ENCODE measurements at places on chromosomes 1 and 21.

- no peak for DNase-seq
Measured at GRCh38 chr1:115303364-115303763, 34.7 kb downstream of the NGF start.

- no peak for DNase-seq
Measured at GRCh38 chr1:43334453-43335205, 3.0 kb upstream of the MPL start.

DNA sequence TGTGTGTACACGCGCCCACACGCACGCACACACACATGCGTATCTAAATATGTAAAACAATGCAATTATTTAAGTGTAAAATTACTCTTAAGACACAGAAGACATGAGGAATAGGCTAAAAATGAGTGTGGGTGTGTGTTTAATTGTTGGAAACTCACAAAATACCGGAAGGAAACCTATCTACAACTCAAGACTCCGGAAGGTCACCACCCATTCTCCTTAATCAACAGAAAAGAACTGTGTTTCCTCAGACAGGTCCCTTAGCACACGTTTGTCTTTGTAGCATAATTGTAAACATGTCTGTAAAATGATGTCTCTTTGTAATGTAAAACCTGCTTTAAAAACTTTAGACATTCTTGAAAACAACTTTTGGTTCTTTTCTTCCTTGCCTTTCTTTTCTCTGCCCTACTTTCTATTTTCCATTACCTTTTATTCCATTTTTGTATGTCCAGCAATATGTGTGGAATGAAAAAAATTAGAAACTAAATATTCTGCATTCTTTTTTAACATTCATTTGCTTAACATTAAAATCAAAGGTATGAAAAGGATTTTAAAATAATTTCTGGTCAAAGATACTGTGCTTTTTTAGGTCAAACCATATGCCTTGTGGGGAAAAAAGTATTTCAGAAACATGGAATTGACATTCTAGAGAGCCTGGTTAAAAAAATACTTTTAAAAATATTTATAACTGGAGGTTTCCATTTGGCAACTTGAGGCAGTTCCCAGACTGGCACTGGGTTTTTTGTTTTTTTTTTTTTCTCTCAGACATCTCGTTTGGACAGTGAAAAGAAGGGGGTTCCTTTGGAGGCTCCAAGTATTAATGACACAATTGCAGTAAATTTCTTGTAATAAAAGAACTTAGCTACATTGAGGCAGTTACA is 46.2 kb downstream of the ATP5PF start:
- DNase-seq: no peak

DNA sequence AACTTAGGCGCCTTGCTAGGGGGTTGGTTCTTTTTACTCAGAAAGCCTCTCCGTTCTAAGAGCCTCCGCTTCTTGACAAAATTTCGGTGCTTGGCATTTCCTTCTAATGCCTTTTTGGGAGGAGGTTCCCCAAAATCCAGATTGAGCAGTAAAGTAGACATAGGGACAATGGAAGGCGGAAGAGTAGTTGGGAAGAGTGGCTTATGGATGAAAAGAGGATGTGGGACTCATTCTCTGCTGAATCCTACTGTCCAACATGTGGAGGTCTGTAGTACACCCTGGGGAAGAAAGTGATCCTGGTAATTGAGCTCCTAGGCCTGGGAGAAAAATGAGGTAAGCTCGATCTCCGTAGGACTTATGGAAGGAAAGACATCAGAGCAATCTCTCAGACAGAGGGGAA is 777 bp upstream of the METTL25B start:
- no peak for DNase-seq

GRCh38 chr1:19356266-19356665 is 44.1 kb downstream of the SLC66A1 start:
- no peak for DNase-seq

GRCh38 chr1:1567891-1568291 is 6.8 kb downstream of the SSU72 start:
- no peak for DNase-seq

- no peak for DNase-seq
Measured at GRCh38 chr1:11448373-11449099, 30.4 kb upstream of the DISP3 start.

- no peak for DNase-seq
Measured at GRCh38 chr1:39569034-39569433, 7.6 kb downstream of the PABPC4 start.
